Omental fat pad (tissue), 4 donors: ENCODE measurements at places on chromosomes 3 and 15.

DNA sequence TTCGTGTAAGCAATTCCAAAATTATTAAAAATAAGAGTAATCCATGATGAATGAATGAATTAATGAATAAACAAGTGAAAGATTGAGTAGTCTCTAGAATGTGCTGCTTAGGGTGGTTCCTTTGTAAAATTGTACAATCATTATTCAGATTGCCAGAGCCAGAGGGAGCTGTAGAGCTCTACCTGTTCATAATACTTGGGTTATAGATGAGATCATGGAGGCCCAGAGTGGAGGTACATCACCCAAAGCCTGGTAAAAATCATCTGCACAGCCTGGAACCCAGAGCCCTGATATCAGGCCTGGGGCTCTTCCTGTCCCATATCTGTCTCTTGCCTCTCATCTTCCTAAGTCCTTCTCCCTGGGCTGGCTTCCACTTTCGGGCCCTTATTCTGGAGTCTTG lies 297.2 kb downstream of the RPLP1 start:
- DNase-seq, result no peak

- DNase-seq, result no peak
Measured at GRCh38 chr3:149646181-149646766, 11.6 kb downstream of the WWTR1 start.

DNA sequence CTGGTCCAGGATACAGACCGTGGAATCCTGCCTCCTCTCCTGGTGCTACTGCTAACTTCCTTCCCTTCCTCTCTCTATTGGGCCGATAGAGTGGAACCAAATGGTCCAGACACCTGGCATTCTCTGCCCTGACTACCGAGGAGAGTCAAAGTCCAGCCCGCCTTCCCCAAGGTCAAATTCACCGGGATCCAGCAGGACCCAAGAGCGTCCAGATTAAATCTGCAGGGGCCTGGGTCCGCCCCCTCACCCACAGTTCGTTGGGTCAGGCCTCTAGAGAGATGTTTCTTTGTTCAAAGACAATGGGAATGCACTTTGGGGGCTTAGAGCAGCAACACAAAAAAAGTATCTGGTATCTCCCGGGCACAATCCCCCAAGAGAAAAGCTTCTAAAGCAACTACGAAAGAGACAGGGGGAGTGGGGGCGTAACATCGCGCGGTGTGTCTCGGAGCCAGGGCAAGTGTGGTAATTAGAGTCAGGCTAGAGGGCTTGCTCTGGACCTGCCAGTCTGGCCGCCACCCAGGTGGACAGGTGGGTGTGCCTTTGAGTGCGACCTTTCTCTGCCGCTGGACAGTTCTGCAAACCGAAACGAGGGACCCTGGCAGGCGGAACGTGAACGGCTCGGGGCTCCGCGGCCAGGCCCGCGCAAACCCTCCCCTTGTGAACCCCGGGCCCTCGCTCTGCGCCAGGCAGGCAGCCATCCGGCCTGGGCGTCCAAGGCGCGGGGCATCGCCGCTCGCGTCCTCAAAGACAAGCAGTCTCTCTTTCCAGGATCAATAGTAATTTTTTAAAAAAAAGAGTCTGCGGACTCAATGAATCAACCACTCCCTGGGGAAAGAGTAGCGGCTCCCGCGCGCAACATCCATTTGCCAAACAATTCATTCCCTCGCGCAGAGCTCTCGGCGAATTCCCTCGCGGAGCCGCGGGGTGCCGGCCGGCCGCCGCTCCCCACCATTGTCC lies 806 bp downstream of the KLHL25 start:
- no peak for DNase-seq

DNA sequence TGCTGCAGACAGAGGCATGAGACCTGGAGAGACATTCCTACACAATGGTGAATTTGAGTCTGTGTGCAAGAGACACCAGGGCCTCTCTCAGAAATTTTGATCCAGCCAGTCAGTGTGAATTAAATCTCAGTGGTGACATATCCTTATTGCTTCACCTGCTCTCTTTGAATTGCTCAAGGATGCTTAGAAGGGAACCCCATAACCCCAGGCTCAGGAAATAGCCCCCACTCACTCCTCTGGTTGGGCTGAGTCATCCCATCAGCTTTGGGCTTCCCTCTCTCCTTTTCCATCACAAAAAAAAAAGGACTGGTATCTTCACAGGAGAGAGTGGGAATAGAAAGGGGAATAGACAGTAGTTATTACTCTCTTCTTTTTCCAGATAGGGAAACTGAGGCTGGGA lies 33.0 kb upstream of the LARS2 start:
- DNase-seq, result no peak

DNA sequence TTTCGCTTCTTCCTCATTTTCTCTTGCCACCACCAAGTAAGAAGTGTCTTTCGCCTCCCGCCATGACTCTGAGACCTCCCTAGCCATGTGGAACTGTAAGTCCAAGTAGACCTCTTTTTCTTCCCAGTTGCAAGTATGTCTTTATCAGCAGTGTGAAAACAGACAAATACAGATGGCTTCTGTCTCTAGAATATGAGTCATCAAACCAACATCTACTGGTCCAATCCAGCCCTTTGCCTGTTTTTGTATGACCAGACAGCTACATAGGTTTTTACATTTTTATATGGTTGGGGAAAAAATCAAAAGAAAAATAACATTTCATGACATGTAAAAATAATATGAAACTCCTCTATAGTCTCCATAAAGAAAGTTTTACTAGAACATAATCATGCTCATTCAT lies 118.7 kb upstream of the PTPRG start:
- DNase-seq, result no peak
